ENCODE measurements at places on chromosomes 5 and 9.

- no peak for DNase-seq
These were observed 6.3 kb downstream of the MAMDC4 start for GRCh38 chr9:136858452-136858843.

GRCh38 chr5:150234576-150235499 is 45.0 kb downstream of the SLC6A7 start:
- no peak for DNase-seq

- no peak for DNase-seq
These were observed 16.3 kb downstream of the FAM163B start for GRCh38 chr9:133592731-133593409.

- DNase-seq: no peak
These were observed 25.1 kb upstream of the TRIM14 start for GRCh38 chr9:98144076-98144475.

DNA sequence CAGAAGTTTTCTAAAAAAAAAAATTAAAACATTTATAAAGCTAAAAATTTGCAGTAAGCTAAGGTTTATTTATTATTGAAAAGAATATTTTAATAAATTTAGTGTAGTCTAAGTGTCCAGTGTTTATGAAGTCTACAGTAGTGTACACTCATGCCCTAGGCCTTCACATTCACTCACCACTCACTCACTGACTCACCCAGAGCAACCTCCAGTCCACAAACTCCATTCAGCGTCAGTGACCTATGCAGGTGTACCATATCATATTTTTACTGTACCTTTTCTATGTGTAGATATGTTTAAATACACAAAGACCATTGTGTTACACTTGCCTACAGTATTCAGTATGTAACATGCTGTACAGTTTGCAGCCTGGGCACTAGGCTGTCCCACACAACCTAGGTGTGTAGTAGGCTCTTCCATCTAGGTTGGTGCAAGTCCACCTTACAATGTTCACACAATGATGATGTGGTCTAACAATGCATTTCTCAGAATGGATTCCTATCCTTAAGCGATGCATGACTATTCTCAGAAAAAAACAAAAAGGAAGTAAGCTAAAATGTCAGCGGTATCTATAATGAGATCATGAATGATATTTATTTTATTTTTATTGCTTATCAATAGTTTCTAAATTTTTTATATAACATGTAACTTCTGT is 336.7 kb downstream of the AGTPBP1 start:
- DNase-seq: no peak

- no peak for DNase-seq
These were observed 151.8 kb downstream of the MUSK start for GRCh38 chr9:110820381-110820780.

- no peak for DNase-seq
These were observed 40.1 kb upstream of the TIFAB start for GRCh38 chr5:135492319-135492626.

Measured in stimulated activated CD8-positive, alpha-beta memory T cell treated with anti-CD3 and anti-CD28 coated beads, Interleukin-7, amount 100 ng/mL, for 48 hours (primary cell).